ENCODE measurements at places on chromosomes 6 and 20.

GRCh38 chr20:9515741-9516233 is 1.4 kb downstream of the LAMP5 start:
- DNase-seq = no peak

GRCh38 chr20:25317351-25318075 is 69.6 kb downstream of the PYGB start:
- DNase-seq = no peak

- DNase-seq = no peak
These were observed 89.7 kb downstream of the INSM1 start for GRCh38 chr20:20457392-20458126.

GRCh38 chr6:116246089-116246488 is 7.8 kb downstream of the TSPYL4 start:
- DNase-seq = no peak

DNA sequence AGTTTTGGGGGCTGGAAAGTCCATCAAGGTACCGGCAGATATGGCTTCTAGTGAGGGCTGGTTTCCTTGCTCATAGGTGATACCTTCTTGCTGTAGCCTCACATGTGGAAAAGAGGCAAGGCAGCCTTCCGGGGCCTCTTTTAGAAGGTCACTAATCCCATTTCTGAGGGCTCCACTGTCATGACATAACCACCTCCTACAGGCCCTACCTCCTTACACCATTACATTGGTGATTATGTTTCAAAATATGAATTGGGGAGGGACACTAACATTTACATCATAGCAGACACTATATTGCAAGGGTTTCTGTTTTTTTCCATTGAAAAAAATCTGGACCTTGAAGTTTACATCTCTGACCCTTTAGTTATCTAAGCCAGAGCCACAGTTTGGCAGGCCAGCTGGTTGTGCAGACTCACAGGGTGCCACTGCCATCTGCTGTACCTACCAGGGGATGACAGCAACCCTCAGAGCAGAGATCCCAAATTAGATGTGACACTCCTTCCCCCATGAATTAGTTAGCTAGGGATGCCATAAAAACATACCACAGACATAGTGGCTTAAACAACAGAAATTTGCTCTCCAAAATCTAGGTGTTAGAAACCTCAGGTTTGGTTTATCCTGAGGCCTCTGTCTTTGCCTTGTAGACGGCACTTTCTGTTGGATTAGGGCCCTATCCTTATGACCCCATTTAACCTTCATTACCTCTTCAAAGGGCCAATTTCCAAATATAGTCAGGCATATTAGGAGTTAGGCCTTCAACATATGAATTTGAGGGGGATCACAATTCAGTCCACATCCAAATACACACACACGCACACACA is 166.4 kb upstream of the RNF217 start:
- no peak for DNase-seq

- DNase-seq = no peak
These were observed 69.5 kb upstream of the FABP7 start for GRCh38 chr6:122709922-122710512.

DNA sequence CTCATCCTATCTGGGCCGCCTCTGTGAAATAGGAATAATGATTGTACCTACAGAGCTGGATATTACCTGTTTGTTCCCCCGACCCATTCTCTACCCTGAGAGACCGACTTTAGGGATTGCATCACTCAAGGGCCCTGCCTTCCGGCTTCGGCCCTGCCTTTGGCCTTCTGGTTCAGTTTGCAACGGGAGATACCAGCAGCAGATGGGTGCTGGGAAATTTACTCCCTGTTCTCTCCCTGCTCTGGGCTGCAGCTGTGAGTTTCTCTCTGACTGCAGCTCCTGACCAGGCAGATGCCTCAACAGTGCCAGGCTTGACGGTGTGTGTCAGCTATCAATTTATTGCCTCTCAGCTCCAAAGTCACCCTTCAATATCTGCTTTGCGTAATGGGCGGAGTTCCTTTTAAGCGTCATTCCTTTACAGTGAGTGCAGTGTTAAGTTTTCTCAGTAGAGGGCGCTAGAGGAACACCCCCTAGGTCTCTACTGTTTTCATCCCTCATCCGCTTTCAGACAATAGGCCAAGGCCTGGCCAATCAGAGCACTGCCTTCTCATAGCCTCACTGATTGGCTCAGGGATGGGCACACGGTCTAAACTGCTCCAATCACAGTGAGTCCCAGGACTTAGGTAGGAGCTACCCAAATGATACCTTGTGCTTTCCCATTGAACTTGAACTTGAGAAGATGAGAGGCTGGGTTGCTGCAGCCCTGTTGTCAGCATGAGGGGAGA is 30.0 kb downstream of the KCNG1 start:
- no peak for DNase-seq

DNA sequence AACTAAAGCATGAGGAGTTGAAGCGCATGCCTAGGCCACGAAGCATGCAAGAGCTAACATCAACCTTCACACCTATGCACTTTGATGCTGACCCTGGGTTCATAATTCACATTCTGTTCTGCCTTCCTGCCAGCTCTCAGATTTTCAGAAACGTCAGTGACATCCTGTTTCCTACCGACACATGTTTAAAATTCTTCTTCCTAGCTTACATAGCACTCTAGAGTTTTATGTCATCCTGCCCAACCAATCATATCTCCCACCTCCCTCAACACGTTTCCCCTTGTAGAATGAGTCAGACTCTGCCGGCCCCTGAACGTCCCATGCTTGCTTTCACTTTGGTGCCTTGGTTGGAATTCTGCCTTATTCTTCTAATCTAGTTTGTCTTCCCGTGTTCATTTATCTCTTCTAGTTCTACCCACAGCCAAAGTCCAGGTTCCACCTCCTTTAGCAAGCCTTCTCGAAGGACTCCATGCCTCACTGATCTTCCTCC is 97.2 kb upstream of the MAP7 start:
- DNase-seq = no peak

DNA sequence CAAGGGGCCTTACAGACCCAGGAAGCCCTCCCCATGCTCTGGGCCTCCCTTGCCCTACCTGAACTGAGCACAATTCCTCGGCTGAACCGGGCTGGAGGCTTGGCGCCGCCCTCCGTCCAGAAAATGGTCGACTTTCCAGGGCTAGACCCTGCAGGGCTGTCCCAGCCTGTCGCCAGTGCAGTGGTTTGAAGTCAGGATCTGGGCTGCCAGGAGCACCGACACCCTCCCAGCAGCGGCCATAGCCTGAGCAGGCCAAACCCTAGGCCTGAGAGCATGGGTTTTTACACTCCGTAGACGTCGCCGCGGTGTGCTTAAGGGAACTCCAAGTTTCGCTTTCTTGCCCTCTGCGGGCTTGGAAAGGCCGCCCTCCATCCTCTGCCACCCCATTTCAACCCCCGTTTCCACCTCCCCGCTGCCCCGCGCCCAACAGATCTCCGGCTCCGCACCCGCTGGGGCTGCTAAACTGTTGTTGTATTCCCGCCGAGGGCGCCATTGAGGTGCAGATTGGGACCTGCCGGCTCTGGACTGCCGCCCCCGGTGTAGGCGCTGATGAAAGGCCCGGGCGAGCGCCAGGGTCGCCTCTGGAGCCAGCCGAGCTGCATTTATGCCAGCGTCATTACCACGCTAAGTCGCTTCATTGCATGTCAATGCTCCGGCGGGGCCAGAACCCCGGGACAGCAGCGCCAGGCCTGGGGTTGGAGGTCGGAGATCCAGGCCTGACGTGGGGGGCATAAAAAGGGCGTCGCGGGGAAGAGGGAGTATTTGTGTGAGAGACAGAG is 2.2 kb upstream of the TFAP2A start:
- DNase-seq = no peak

GRCh38 chr6:43476746-43477145 is 624 bp upstream of the TJAP1 start:
- no peak for DNase-seq

DNA sequence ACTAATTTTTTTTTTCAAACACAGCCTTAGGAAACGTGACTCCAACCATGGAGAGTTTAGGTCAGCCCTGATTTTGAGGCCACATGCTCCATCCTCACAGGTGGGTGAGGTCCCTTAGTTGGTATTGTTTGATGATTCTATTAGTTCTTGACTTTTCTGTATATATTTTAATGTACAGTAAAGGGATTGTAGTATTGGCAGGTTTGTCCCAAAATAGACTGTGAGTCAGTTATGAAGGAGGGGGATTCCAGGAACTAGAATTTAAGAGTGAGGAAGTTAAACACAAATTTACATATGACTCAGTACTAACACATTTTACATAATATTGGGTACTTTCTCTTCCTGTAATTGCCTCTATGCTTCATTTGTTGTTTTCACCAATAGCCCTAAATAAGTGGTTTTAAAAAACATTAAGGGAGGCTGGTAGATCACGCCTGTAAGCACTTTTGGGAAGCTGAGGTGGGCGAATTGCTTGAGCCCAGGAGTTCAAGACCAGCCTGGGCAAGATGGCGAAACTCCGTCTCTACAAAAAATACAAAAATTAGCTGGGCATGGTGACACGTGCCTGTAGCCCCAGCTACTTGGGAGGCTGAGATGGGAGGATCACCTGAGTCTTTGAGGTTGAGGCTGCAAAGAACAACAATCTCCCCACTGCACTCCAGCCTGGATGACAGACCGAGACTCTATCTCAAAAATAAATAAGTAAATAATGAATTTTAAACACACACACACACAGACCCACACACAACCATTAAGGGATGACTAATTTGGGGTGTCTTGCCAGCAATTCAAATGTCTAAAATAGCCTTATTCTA is 81.8 kb downstream of the SGK1 start:
- no peak for DNase-seq

DNA sequence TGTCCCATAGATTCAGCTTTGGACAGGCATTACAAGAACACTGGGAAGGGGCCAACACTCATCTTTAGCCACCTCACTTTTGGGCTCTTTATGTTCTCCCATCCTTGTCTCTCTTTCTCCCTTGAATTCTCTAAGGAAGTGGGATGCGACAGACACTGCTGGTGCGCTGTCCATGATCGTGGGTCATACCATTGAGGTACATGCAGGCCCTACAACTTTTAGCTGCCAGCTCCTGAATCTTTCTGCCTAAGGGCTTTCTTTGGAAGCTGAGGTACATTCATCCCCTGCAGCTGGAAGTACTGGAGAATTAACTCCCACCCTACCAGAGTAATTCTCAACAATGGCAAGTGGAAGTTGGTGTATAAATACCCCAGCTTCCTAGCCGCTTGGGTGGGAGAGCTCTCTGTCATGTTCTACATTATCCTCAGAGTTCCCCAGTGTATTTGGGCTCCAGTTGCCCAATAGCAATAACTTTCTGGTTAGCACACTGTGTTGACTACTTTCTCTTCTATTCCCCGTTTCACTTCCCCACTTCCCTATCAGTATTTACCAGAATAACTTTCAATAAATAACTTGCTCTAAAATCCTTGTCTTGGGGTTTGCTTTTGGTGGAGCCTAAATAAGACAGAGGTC is 309.4 kb upstream of the RNF24 start:
- no peak for DNase-seq

DNA sequence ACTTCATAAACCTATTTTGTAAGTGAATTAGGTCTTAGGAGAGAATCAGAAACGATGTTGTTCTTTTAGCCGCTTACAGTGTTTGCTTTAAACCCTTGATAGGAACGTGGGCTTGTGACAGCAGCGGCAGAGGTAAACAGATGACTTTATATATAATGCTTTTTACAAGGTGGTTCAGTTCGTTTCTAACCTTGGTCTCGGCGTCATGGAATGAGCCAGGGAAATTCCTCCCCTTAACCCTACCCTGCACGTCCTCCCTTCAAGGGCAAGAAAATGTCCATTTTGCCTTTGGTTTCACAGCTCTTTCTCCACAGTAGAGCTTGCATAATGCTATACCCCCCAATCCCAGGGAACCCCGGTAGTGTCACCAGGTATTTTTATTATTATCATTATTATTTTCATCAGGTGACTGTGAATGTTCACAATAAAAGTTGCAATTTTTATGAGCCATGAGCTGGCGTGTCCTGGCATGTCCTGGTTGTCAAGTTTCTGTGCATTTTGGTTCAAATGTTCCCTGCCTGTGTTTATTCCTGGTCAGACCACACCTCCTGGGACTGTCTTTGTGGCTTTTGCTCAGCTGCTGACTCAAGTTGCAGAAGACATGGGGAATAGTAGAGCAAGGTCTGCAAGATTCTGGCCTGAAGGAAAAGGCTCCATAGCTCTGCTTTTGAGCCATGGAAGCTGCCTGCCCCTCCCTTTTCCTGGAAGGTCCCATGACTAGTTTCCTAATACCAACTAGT is 112.8 kb upstream of the BMP2 start:
- no peak for DNase-seq

- no peak for DNase-seq
These were observed 181.2 kb downstream of the ZDHHC14 start for GRCh38 chr6:157561929-157562810.

DNA sequence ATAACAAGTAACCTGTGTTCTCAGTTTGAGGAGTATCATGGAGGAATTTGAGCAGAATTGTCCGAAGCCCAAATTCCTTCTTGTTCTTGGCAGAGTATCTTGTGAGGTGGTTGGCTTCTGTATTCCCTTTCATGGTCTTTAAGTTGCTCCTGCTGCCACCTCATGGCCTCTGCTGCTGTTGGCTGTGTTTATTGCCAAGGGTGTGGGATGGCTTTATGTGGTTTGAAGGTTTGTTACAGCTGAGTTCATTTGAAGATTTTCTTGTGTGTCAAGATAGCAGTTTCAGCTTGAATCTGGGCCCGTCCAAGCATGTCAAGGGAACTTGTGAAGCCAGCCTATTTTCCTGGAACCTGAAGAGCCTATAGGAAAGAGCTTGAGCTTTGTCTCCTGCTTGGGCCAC is 20.2 kb upstream of the TTK start:
- no peak for DNase-seq

DNA sequence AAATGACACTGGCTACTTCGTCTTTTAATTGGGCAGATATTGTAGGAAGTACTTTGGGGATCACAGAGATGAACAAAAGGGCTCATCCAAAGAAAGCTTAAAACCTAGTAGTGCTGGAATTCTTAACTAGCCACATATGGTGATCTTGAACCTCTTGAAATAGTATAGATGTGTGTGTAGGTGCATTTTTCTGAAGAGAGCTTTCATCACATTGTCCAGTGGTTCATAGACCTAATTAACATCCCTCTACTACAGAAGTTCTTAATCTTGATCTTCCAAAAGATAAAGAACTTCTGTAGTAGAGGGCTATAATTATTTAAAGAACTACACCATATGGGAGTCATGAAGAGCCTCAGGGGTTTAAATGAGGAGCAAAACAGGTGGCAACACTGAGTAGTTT is 2.3 kb upstream of the PRIM2 start:
- no peak for DNase-seq

DNA sequence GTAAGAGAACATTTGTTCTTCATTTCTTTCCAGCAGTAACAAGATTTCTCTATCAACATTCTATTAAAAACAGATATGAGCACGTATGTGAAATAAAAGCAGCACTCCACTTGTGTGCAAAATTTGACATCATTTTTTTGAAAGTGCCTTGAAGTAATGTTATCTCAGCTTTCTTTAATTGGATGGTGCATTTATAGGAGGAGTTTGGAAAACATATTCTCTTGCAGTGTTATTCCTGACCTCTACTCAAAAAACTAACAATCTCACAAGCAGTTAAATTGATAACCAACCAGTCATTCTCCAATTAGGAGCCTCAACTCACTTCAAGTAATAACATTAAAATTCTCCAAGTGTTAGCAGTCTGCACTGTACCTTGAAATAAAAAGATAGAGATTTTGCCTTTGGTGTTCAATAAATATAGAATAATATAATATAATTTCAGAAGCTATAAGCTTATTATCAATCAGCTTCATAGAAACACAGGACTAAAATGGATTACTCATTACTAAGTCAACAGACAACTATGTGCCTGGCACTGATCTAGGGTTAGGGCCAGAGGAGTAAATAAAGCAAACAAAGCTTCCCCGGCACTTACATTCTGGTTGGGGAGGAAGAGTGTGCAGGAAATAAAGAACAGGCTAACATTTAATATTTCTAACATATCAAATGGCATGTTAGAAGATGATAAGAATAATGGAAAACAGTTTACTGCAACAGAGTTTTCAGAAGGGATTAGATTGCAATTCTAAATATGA is 149.0 kb upstream of the SGK1 start:
- DNase-seq = no peak

Data from thoracic aorta (tissue), 2 donors.